ENCODE measurements at places on chromosomes 5 and 9. TPM values are rescaled to one million over a fixed set of nuclear protein-coding genes. Genes with fewer than 3 reads are reported as not detected.

Gene IFNA2
- total RNA-seq, result not detected

Gene PLEKHG4B
- total RNA-seq, result 6.2 TPM

Gene C5orf58
- total RNA-seq, result not detected

Gene ANKRD18B
- total RNA-seq, result 1.1 TPM

- peak; percentile 5 for DNase-seq
Measured at GRCh38 chr9:31535651-31536050, 848.8 kb upstream of the ACO1 start.

DNA sequence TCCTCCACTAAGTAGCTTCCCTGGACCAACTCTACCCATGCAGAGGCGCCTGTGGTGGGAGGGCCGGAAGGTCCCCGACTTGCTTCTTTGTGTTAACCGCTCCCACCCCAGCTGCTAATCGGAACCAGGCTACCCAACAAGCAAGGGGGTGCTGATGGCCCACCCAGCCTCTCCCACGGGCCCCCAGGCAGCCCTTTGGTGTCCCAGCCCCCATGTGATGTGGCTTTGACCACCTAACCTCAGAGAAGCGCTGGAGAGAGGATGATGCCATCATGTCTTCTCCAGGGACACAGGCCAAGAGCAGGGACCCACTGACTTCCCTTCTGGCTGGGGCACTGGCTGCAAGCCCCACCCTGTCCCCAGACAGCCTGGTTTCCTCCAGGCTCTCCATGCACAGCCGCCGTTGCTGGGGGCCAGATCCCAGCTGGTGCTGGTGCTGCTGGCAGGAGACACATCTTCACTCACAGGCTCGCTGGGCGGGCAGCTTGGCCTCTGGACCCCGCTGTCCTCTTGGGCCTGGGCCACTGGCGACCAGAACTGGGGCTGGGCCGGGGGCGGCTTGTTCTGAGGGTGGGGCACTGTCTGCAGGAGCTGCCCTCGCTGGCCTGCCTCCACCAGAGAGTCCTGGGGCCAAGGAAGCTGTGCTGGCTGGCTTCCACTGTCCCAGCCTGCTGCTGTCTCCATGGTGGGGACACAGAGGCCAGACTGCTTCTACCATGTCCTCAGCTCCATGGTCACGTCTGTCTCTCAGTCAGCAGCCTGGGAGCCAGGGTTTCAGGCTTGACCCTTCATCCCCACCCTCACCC lies 27.8 kb downstream of the LAMC3 start:
- no peak for DNase-seq

Gene OGN
- 15.1 TPM for total RNA-seq

Gene SET
- 849 TPM for total RNA-seq

GRCh38 chr9:34985311-34985899 lies 4.1 kb upstream of the DNAJB5 start:
- DNase-seq, result no peak

Gene CBY3
- not detected for total RNA-seq

Gene LRRTM2
- total RNA-seq, result 104 TPM

Gene NINJ1
- total RNA-seq, result 7.5 TPM

GRCh38 chr9:38092200-38092524 lies 23.1 kb upstream of the SHB start:
- no peak for DNase-seq

Gene FOCAD
- total RNA-seq, result 233 TPM

Gene SIGMAR1
- 24.3 TPM for total RNA-seq

DNA sequence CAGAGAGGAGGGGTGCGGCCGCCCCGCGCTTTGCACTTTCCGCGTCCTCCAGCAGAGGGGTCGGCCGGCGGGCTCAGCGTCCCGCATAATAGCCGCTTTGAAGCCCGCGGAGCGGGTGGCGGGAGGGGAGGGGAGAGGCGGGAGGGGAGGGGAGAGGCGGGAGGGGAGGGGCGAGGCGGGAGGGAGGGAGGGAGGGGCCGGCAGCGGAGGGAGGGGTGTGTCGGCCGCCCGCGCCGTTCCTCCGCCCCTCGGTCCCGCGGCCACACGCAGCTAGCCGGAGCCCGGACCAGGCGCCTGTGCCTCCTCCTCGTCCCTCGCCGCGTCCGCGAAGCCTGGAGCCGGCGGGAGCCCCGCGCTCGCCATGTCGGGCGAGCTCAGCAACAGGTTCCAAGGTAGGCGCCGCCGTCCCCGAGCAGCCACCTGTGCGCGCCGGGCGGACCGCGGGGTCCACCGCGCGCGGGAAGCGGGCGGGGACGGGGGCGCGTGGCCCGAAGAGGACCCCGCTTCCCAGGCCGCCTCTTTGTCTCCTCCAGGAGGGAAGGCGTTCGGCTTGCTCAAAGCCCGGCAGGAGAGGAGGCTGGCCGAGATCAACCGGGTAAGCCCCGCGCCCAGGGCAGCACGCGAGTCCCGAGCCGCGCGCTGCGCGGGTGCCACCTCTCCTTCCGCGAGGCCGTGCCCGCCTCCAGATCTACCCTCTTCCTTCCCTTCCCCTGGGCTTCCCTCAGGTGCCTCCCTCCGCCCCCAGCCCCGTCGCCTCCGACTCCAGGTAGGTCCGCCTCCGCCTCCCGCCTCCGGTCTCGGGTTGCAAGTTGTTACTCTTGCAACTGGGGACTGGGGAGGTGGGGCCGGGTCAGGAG lies at the start of gene AIF1L:
TSS of gene AIF1L (plus strand) at position 263 of the 857 bp plus-strand sequence. CDS start at position 362, 99 bp downstream.
- DNase-seq, result peak; percentile 49

Gene SLCO4C1
- 0.47 TPM for total RNA-seq

GRCh38 chr5:40485021-40485998 lies 194.4 kb upstream of the PTGER4 start:
- DNase-seq, result no peak

Gene MAMDC2
- 3.0 TPM for total RNA-seq

DNA sequence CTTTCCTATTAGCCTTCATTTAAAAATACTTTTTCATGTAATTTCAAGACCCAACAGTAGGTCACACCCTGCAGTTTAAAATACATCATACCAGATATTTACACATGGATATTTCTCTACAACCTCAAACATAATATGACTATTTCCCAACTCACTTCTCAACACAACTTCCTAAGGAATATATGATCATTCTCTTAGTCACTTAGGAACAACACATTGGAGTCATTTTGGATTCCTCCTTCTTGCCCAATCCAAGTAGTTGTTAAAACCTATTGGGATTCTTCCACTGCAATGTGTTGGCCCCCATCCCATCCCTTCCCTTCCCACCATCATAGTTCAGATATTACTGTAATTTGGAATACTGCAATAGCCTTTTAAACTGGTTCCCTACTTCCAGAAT lies 145.5 kb downstream of the DCP2 start:
- no peak for DNase-seq

DNA sequence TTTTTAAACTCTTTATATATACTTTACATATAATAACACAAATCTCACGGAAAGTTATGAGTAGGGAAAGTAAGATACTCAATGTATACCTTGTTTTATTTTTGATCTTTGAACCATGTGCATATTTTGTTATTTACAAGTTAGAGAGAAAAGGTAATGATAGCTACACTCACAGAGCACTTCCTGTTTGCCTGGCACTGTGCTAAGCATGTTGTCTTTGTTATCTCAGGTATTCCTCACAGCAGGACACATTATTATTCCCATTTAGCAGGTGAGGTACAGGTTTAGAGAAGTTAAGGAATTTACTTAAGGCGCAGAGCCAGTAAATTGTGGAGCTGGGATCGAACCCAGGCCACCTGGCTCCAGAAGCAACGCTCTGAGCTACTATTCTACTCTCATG lies 3.0 kb downstream of the C9 start:
- DNase-seq, result no peak

DNA sequence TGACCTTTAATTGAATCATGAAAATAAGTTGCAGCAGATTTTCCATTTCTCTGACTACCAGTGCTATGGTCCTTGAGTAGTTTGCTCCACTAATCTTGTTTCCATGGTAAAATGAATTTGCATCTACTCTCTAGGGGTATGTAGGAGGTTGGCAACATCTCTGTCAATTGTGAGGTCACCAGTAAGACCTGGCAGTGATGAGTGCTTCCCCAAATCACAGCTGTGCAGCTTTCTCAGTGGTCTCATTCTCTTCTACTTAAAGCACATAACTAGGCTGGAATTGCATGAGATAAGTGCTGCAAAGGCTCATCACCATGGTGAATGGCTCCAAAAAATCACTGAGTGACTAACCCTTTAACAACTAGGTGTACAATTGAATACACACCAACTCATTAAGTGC lies 36.3 kb downstream of the ADAMTS19 start:
- DNase-seq, result no peak
